ENCODE measurements at places on chromosomes 13 and 19.

- DNase-seq, result no peak
These were observed 93.4 kb downstream of the KCTD12 start for GRCh38 chr13:76792731-76793347.

- DNase-seq, result no peak
These were observed 99.7 kb downstream of the ENOX1 start for GRCh38 chr13:43687038-43687437.

- DNase-seq, result no peak
These were observed 40.9 kb downstream of the MCF2L start for GRCh38 chr13:113009743-113010509.

DNA sequence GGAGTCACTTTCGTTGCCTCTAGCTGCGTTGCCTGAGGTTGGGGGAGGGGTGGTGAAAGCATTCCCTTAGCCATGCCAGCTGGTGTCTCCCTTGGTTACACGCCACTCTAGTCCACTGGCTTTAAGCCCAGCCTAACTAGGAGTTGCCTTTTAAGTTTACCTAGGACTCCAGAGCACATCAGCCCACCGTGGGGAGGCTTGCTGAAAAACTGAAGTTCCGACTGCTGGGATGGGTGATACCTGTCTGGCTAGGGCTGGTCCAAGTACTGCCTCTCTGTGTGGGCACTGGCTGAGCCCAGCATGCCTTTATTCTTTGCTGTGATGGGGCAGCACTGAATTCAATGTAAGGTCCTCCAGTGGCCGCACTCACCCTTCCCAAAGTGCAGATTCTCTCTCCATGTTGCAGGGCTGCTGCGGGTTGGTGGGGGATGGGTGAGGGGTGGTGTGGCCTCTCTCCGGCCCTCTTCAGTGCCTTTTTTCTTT lies 11.8 kb upstream of the CEACAM1 start:
- DNase-seq, result no peak

GRCh38 chr19:51333836-51334460 lies 8.0 kb downstream of the VSIG10L start:
- DNase-seq, result no peak

- no peak for DNase-seq
These were observed 8.6 kb downstream of the PDX1 start for GRCh38 chr13:27928353-27928804.

- no peak for DNase-seq
These were observed 2480.7 kb upstream of the PCDH20 start for GRCh38 chr13:63896321-63896720.

- no peak for DNase-seq
These were observed 145.2 kb downstream of the DIAPH3 start for GRCh38 chr13:60018536-60018935.

DNA sequence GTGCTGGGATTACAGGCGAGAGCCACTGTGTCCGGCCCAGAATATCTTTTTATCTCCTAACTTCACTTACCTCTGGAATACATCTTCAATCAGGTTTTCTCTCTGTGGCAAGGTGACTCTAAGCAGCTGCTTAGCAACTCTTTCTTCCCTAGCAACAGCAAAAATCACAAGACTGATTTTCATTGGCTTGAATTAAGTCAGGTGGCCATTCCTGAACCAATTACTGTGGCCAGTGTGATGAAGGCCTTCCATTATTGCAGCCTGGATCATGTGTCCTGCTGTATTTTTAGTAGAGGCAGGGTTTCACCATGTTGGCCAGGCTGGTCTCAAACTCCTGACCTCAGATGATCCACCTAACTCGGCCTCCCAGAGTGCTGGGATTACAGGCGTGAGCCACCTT lies 9.0 kb upstream of the LTBP4 start:
- DNase-seq, result peak; percentile 66

Data from activated CD4-positive, alpha-beta T cell treated with anti-CD3 and anti-CD28 coated beads, Interleukin-10, Interleukin-2, amounts not matched to agents 100 ng/mL and 50 ng/mL, durations not matched to agents 16 hours and 8 hours (primary cell).